ENCODE measurements at places on chromosomes 7 and 10. TPM values are rescaled to one million over a fixed set of nuclear protein-coding genes. Genes with fewer than 3 reads are reported as not detected.

PSD gene
- total RNA-seq, result 4.6 TPM

GRCh38 chr10:86708783-86709380 lies 40.6 kb downstream of the LDB3 start:
- no peak for DNase-seq

DNA sequence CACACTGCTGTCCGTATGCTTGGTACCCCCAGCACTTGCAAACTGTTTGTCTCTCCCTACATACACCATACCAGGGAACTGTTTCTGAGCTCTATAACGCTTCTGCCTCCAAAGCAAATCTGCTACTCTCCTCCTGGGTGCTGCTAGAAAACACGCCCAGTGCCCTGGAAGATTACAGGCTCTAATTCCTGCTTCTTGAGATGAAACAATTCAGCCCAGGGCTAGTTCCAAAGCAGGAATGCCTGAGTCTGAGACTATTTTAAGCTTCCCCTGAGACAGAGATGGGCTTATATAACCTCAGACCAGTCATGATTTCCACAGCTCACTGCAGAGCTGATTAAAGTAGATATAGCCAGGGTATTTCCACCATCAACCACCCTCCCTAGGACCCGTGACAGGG lies 327.1 kb downstream of the GPR158 start:
- DNase-seq, result no peak

GRCh38 chr7:57449904-57450303 lies at the start of gene ZNF716:
Gene ZNF716 (plus strand): TSS chr7:57450177. CDS start chr7:57450289, 112 bp downstream.
- DNase-seq, result no peak

DNA sequence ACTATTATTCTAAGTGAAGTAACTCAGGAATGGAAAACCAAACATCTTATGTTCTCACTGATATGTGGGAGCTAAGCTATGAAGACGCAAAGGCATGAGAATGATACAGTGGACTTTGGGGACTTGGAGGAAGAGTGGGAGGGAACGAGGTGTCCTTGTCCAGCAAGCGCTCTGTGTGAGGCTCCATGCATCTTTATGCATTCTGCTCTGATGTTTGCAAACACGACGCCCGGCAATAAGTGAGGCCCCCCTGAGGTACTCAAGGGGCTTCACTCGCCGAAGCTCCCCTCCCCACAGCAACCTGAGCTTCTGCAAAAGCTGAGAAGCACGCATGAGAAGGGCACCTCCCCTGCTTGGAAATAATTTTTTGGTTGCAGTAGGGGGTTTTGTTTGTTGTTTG lies 103.3 kb downstream of the LHPP start:
- no peak for DNase-seq

DNA sequence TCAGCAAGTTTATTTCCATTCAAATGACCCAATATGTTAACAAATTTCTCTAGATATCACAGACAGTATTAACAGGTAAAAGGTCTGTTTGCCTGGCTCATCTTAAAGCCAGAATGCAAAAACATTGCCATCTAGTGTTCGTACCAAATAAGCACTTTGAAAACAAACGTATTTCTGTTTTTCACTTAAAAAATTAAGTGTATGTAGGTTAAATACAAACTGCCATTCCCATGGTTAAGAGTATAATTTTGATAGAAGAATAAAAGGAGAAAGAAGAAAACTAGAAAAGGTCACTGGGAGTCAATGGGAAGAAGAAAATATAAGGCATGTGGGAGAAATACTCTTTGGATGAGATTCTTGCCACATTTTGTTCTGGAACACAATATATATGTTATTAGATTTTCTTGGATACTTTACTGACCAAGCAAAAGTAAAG lies 51.0 kb downstream of the ORC5 start:
- peak; percentile 33 for DNase-seq

DNA sequence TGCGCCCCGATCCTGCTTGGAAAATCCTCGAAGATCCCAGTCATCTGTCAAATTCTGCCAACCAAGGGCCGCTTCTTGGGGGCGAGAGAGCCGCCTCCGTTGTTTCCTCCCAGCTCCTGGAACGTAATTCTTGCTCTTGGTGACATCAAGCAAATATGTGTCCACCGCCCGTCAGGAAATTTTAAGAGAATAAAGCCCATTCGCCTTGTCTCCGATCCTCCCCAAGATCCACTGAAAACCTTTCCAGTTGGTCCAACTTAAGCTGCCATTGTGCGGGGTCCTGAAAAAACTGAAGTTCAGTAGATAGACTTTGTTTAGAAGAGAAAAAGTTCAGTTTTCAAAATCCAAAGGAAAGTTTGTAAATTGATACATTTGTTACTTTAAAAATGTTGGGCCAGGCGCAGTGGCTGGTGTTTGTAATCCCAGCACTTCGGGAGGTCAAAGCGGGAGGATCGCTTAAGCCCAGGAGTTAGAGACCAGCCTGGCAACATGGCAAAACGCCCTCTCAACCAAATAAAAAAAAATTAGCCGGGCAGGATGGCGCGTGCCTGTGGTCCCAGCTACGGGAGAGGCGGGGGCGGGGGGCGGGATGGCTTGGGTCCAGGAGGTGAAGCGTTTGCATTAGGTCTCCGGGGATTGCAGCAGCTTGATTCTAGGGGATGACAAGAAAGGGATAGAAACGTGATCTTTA lies 1.0 kb upstream of the ZNF800 start:
- no peak for DNase-seq

DNA sequence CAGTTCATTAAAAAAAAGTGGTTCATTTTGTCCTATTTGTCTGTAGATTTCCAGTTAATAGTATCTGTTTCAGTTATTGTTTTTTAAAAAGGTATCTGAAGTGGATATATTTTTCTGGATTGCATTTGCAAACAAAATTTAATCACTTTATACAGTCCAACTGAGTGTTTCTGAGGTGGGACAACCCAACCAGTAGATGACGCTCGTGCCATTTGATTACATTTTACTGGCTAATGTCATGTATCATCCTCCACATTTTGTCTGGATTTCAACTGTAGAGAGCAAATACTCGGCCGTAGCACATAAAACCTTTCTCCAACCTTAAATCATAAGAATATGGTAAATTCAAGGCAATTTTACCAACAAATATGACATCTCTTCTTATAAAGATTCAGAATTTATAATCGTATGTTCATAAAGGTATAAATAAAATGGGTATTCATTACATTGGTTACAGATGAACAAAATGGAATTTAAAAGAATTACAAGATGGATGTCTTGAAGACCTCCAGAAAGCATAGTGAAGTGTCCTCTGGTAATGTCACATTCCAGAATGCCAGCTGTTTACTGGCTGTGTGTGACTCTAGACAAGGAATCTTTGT lies 789.0 kb downstream of the PHTF2 start:
- no peak for DNase-seq

DNA sequence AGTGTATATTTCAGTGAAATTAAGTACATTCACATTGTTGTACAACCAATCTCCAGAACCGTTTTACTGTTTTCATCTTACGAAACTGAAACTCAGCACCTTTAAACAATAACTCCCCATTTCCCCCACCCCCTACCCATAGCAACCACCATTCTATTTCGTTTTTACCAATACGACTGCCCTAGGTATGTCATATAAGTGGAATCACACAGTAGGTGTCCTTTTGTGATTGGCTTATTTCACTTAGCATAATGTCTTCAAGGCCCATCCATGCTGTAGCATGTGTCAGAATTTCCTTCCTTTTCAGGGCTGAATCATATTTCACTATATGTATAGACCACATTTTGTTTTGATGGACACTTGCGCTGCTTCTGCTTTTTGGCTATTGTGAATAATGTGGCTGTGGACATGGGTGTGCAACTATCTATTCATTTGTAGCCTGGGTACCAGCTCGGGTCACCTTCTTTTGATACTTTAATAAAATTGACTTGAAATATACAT lies 34.3 kb upstream of the DLG5 start:
- DNase-seq, result no peak

- no peak for DNase-seq
Measured at GRCh38 chr7:3634396-3634795, 333.3 kb downstream of the SDK1 start.

DNA sequence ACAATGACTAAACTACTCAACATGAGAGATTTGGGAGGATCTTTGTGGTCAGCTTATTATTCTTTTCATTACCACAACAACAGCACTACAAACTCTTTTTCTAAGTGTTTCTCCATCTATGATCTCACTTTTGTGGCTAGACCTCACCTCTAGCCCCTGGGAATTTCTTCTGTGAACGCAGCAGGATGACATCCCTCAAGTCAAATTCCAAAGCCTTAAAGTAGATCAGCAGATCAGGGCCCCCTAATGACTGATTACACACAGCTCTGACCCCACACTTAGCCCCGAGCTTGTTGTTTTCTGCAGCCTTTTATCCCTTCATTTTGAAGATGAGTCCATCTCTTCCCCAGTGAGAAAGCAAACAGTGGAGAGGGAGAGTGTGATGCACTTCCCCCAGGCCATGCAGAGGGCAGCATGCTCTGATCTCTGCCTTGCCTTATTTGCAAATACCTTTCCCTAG lies 27.3 kb downstream of the TFAM start:
- no peak for DNase-seq

Data from hematopoietic multipotent progenitor cell (in vitro differentiated cells).